ENCODE measurements at places on chromosomes 12 and 14.

GRCh38 chr12:94941440-94941862 is 62.0 kb downstream of the NDUFA12 start:
- peak; percentile 64 for DNase-seq

DNA sequence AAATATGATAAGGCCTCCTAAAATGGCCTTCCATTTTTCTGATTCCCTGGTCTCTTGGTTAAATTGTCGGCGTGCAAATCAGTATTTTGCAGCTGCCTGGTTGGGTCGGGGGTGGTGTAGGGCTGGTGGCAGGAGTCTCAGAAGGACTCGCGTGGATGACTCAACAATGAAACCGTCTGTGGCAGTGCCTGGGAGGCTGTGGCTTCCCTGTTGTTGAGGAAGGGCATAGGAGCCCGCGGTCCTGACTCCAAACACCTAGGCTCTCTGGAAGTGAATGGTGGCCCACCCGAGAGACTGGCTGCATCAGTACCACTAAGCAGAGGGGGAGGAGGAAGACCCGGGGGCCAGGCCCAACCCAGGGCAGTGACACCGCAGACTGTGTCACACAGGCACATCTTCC is 207.9 kb downstream of the TTC7B start:
- DNase-seq = no peak

DNA sequence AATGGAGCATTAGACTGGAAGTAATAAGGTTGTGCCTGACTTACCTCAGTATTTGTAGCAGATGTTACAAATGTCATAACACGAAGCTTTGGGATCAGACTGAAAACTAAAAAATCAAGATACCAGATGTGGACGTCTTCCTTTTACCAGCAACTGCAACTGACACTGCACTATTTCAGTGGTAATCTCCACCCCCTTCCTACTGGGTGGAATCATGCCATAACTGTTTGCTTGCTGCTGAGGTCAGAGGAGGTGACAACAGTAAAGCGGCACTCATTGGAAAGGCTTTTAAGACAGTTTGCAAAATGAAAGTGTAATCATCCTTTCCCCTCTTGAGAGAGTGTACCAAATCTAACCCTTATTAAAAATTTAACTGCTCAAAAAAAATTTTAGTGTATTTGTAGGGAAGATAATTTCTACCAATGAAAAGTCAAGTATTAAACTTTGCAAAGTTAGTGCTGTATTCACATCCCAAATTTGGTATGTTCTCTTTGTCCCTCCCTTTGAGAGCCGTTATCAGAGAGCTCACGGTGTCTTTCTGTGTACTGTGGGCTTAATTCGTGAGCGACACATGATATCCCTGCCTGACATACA is 420.7 kb downstream of the NPAS3 start:
- DNase-seq = no peak

DNA sequence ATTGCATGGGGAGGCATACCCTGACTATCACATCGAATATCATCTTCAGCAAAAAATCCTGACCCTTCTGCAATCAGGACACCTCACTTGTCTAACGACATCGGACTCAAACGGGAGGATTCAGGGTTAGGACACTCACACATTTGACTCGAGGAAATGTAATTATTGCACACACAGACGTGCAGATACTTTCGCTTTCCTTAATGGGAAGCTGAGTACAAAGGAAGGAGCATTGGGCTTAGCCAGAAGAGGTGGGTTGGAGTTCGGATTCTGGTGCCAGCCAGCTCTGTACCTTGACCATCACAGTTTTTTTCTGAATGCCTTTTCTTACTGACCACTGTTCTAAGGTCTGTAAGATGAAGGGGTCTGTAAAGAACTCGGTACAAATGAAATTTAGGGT is 260.4 kb downstream of the GALC start:
- no peak for DNase-seq

GRCh38 chr14:96052541-96053247 is 13.5 kb downstream of the C14orf132 start:
- DNase-seq = no peak

GRCh38 chr12:15928346-15928745 is 17.2 kb downstream of the DERA start:
- DNase-seq = no peak

DNA sequence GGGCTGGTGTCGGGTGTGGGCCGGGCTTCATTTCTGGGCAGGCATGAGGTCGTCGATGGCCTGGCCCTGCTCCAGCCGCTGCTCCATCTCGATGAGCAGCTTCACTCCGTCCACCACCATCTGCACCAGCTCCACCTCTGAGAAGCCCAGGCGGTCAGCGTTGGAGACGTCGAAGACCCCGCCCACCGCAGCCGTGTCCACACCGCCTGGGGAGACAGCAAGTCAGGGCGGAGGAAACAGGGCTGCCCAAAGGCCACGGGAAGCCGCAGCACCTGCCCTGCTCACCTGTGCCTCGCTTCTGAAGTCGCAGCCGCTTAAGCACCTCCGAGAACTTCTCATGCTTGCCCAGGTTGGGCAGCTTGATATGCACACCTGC is 2.8 kb downstream of the CKB start:
- no peak for DNase-seq

GRCh38 chr12:22593864-22594263 is 31.1 kb upstream of the ETNK1 start:
- DNase-seq = no peak

GRCh38 chr14:39217214-39217879 is 16.4 kb upstream of the MIA2 start:
- DNase-seq = no peak

DNA sequence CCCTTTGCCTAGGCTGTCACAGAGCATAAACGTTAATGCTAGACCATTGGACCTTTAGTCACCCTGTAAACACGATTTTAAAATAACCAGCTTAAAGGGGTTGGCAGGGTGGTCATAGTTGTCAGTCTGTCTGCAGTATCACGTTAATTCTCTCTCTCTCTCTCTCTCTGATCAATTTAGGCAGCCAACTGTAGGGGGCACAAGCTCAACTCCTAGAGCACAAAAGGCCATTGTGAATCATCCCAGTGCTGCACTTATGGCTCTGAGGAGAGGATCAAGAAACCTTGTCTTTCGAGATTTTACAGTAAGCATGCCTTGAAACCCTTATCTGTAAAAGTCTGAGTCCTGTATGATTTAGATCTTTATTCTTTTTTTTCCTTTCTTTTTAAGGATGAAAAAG is 97.1 kb downstream of the SCAF11 start:
- DNase-seq = no peak

- peak; percentile 71 for DNase-seq
Measured at GRCh38 chr14:75333606-75334548, 55.2 kb downstream of the FOS start.

DNA sequence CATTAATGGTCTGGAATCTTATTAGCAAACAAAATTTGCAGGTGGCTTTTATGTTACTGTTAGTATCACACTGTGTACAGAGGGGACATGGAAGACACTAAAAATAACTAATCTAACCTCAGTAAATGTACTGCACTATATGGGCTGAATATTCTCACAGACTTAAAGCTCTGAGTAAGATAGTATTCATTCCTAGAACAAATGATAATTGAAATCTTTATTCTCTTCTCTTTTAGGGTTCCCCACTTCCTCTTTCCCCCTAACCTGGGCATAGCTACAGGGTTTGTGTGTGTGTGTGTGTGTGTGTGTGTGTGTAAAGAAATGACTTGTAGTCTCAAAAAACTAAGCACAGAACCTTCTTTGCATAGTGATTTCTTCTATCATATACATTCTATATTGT is 21.4 kb upstream of the HECTD1 start:
- DNase-seq = peak; percentile 36

GRCh38 chr14:95499354-95499750 is 17.1 kb downstream of the SYNE3 start:
- DNase-seq = no peak

DNA sequence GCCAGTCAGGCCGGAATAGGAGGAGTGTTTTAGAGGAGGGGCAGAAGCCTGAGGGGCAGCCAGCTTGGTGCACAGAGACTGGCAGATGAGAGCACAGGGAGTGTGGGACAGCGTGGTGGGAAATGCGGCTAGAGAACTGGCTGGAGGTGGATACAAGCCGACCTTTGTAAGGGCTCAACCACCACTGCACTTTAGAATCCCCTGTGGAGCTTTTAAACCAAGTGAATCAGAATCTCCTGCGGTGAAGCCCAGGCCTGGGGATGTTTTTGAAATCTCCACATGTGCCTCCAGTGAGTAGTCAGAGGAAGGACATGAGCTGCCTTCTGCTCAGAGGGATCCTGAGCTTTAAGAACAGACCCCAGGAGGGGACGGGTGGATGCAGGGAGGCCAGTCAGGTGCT is 10.9 kb upstream of the PCED1B start:
- no peak for DNase-seq
